Cerebellum (tissue), 4 donors: ENCODE measurements at places on chromosomes 2 and 18. TPM values are rescaled to one million over a fixed set of nuclear protein-coding genes. Genes with fewer than 3 reads are reported as not detected.

- DNase-seq: no peak
Measured at GRCh38 chr2:160326786-160327185, 126.7 kb upstream of the ITGB6 start.

Gene PCARE
- 1.5 TPM for total RNA-seq

Gene FLACC1
- 3.7 TPM for total RNA-seq

Gene CBLN2
- 42.6 TPM for total RNA-seq

DNA sequence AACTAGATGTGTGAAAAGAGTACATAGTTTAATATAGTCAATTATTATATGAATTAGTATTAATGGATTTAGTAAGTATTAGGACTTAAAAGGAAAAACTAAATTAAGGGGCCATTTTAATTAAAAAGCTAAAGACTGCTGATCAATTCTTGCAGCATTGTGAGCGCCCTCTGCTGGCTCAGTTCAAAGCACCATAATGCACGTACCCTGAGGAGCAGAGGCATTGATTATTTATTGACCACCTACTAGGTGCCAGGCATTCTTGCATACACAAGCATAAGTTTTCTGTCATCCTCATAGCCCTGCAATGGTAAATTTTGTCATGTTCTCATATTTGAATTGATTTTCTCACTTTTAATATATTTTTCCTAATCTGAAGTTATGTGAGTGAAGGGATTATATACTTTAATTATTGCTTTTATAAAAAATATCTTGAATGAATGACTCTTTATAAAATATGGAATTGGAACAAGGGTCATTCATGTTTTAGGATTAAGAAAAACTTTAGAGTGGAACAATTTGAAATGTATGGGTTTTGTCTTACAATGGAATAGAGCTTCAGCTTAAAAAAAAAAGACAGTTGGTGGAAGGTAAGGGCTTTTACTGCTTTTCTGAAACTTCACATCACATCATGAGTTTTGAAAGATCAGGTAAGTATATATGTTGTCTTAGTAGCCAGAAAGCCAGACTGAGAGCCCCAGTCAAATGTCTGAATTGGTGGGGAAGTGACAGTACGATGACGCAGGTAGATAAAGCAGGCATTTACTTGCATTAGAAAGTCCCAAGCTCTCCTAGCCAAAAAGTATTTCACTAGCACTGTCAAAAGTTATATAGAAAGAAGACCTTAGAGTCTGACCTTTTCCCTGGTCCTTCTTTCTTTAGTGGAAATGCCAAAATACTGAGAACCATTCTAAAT, 9.7 kb downstream of the ITGA4 start:
- DNase-seq: no peak

- no peak for DNase-seq
Measured at GRCh38 chr2:156405586-156405985, 30.6 kb upstream of the GPD2 start.

DNA sequence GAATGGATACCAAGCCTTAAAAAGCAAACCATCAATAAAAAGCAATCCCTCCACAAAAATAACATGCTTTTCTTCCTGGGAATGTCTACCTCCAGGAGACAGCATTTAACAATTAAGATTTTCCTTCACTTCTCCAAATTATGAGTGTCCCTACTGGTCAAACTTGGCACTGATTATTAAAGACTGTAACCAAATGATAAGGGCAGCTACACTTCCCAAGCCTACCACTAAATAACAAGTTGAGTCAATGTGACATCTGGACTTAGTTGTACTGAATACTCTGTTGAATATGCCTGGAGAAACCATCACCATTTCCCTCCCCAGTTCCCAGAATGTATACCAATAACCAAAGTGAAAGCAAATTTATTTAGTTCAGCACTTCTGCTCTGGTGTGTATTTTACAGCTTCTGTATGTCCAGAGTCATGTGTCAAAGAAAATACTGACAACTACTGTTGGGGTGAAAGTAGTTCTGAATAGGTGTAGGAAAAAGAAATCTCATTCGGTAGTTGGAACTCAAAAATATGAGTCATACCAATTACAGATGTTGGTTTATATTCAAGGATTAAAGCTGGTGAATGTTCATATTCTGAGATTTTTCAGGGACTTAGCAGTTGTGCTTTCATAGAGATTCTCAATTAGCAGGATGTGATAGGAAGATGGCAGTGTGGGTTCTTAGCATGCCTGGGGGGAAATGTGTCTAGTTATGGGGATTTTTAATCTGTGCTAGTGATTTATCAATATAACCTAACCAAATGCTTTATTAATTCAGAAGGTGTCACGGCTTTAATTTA, 1291.6 kb upstream of the GYPC start:
- no peak for DNase-seq

Gene SULT1C2
- total RNA-seq: 0.73 TPM

GRCh38 chr2:231522418-231523180, 7.6 kb downstream of the NMUR1 start:
- DNase-seq: no peak

DNA sequence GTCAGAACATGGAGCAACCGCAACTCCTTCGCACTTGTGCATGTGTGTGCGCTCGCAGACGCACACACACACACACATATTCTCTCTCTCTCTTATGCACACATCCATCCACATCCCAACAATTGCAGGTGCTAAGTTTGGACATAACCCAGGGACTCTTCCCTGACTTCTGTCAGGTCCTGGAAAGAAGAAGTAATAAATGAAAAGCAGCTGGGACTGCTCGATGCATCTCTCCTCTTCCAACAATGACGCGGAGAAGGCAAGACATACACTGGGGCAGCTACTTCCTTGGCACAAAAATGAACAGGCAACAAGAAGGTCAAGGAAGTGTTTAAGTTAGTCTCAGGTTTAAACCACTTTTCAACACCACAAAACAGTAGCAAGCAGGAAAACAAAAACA, 23.6 kb downstream of the STARD7 start:
- DNase-seq: no peak

GRCh38 chr18:25345081-25345866, 6.7 kb downstream of the ZNF521 start:
- DNase-seq: no peak

GRCh38 chr2:173990970-173991819, 26.0 kb upstream of the SP3 start:
- no peak for DNase-seq

Gene SP110
- 6.0 TPM for total RNA-seq

DNA sequence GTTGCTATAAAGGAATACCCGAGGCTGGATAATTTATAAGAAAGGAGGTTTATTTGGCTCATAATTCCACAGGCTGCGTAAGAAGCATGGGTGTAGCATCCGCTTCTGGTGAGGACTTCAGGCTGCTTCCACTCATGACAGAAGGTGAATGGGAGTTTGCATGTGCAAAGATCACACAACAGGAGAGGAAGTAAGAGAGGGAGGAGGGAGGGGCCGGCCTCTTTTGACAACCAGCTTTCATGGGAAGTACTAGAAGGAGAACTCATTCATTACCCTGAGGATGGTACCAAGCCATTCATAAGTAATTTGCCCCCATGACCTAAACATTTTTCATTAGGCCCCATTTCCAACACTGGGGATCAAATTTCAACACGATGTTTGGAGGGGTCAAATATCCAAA, 386.8 kb upstream of the NETO1 start:
- no peak for DNase-seq

DNA sequence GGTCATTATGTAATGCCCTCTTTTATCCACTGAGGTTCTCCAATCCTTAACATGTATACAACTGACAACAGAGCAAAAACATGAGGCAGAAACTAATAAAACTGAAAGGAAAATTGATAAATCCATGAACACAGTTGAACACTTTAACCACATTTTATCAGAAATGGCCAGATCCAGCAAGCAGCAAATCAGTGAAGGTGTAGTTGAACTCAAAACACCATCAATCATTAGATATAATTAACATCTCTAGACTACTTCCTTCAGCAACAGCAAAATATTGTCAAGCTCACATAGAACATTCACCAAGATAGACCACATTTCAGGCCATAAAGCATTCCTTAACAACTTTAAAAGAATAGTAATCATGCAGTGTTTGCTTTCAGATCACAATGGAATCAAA, 72.9 kb downstream of the HS6ST1 start:
- no peak for DNase-seq

DNA sequence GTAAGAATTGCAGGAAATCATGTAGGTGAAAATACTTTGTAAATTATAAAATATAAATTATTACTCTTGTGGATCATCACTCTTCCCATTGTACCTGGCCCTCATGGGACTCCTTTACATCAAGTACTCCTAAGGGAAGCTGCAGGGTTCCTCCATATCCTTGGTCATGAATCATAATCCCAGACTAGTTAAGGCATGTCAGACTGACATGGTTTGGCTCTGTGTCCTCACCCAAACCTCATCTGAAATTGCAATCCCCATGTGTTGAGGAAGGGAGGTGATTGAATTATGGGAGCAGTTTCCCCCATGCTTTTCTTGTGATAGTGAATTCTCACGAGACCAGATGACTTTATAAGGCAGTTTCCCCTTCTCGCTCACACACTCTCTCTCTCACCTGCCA, 77.1 kb downstream of the CMPK2 start:
- DNase-seq: no peak

GRCh38 chr2:127145280-127145895, 38.4 kb upstream of the BIN1 start:
- no peak for DNase-seq

GRCh38 chr2:120826716-120827410, 91.2 kb downstream of the GLI2 start:
- DNase-seq: no peak

- DNase-seq: no peak
Measured at GRCh38 chr2:238696786-238697185, 151.1 kb upstream of the TWIST2 start.

GRCh38 chr2:47272031-47272864, 117.1 kb upstream of the STPG4 start:
- DNase-seq: peak; percentile 72

DNA sequence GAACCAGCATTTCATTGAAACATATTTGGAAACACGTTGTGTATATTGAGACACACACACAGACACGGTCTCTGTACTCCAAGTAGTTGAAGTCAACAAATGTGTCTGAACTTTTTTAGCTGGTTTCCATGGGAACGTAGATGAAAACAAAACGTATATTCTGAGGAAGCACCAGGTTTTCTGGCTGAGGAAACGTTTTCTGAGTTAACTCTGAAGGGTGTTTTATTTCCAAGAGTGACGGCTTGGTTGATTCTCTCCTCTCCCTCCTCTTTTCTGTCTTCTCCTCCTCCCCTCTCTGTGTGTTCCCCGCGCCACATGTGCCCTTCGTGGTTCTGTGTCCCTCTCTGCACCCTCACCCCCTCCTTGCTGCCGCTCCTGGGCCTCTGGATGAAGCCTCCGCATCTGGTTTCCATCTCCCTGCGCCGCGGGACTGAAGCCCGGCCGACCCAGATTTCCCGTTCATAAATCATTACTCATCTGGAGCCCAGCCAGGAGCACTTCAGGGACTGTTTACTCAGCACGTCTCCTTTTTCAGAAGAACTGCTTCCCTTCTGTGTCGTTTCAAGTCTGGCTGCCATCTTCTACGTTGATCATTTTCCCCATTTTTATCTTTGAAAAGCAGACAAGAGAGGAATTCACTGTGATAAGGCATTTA, 122.7 kb downstream of the COL6A3 start:
- no peak for DNase-seq

Gene RNMT
- total RNA-seq: 36.0 TPM

- DNase-seq: no peak
Measured at GRCh38 chr18:36805105-36805504, 23.7 kb downstream of the TPGS2 start.

DNA sequence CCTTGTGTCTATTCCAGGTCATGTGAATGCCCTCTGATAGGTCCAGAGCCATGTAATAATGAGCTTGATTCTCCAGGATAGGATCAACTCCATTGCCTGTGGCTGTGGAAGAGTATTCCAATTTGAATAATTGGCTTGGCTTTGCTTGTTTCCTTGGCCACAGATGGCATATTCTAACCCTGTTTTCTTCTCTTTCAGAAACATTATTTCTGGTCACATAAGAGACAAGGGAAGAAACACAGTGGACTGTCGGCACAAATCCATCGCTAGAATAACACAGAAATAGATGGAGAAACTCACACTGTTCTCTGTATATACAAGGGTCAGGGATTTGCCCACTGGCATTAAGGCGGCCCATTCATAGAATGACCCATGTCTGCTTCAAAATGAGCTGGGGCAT, 278.4 kb upstream of the CCDC68 start:
- peak; percentile 48 for DNase-seq

GRCh38 chr18:75341897-75342296, 85.6 kb downstream of the SMIM21 start:
- no peak for DNase-seq

- DNase-seq: no peak
Measured at GRCh38 chr2:148654435-148654834, 9.9 kb downstream of the EPC2 start.

Gene MBP
- total RNA-seq: 22.5 TPM

DNA sequence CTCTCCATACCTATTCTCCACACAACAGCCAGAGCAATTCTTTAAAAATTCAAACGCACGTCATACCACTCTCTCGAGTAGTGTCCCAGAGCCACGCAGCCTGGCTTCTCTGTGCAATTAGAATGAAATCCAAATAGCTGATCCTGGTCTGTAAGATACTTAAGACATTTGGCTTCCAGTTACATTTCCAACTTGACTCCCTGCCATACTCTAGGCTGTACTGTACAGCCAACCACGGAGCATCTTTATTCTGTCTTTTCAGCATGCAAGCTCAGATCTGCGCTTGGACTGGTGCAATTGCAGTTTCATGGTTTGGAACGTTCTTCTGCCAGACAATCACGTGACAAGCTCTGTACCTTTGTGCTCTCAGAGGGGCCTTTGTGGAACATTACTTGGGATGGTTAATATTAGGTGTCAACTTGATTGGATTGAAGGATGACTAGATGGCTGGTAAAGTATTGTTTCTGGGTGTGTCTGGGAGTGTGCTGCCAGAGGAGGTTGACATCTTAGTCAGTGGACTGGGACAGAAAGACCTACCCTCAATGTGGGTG, 325.6 kb downstream of the SOX11 start:
- DNase-seq: no peak

- no peak for DNase-seq
Measured at GRCh38 chr2:148616662-148617061, 27.9 kb upstream of the EPC2 start.

Gene SCTR
- 0.18 TPM for total RNA-seq

- no peak for DNase-seq
Measured at GRCh38 chr2:174951745-174952144, 53.4 kb downstream of the CHN1 start.

GRCh38 chr2:196174404-196174803, 3.0 kb upstream of the STK17B start:
- no peak for DNase-seq

GRCh38 chr2:134934641-134935040, 16.0 kb downstream of the CCNT2 start:
- no peak for DNase-seq

GRCh38 chr18:58493516-58494253, 135.2 kb downstream of the ALPK2 start:
- peak; percentile 83 for DNase-seq
